ENCODE measurements at places on chromosomes 7 and 10.
A peak's percentile ranks its signal among the peaks of the same experiment; 100 is the strongest.

- DNase-seq, result peak; percentile 29
Observed at GRCh38 chr7:127620406-127621233, 2.7 kb upstream of the PAX4 start.

- DNase-seq, result no peak
Observed at GRCh38 chr7:137390076-137390475, 46.5 kb upstream of the PTN start.

GRCh38 chr10:132056663-132057062, 9.1 kb upstream of the JAKMIP3 start:
- DNase-seq, result no peak

DNA sequence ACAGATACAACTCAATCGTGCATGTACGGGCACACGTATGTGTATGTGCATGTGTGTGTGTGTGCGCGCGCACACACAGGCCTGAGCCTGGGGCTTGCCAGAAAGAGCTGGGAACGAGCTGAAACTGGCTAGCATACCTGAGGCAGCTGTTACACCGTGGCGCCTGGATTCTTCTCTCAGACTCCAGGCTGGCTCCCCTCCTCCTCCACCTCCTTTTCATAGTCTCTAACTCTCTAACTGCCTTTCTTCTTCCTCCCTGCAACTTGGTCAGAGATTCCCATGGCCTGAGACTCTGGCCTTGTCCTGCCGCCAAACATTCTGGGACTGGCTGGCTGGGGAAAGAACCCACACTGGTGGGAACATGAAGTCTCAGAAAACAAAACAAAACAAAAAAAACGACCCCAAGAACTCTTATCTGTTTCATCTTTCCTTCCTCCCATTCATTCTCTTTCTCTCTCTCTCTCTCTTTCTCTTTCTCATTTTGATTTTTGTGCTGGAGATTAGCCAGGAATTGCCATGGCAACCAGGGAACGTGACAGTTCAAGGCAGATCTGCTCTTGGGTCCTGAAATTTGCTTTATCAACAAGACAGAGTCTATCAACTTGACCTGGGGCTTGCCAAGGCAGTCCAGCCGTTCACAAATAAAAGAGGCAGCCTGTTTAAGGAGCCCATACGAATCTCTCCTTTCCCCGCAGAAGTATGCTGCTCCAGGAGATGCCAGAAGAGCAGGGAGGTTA, 76.8 kb upstream of the SEM1 start:
- no peak for DNase-seq

DNA sequence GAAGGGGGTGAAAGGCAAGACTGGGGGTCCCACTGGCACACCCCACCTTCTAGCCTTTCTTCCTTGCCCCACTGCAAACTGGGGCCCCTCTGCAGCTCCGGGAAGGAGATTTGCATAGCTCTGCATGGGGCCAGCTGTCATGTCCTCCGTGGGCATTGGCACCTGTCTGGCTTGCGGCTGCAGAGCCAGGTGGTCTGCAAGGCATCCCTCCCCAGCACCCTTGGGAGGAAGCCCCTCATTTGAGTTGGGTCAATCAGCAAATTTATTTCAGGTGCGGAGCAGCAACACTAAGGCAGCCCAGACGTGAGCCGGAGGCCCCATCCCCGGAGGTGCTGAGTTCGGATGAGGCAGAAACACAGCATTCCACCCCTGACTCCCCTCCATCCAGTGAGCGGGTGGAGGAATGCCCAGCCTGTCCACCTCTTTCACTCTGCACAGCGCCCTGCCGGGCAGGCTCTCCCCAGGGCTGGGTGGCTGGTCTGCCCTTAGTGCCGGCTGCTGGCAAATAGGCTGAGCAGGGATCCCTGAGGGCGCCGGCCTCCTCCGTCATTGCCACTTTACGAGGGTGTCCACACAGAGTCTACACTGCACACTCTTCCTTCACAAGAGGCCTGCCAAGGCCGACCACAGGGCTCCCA, 143.2 kb downstream of the TCERG1L start:
- DNase-seq, result no peak

DNA sequence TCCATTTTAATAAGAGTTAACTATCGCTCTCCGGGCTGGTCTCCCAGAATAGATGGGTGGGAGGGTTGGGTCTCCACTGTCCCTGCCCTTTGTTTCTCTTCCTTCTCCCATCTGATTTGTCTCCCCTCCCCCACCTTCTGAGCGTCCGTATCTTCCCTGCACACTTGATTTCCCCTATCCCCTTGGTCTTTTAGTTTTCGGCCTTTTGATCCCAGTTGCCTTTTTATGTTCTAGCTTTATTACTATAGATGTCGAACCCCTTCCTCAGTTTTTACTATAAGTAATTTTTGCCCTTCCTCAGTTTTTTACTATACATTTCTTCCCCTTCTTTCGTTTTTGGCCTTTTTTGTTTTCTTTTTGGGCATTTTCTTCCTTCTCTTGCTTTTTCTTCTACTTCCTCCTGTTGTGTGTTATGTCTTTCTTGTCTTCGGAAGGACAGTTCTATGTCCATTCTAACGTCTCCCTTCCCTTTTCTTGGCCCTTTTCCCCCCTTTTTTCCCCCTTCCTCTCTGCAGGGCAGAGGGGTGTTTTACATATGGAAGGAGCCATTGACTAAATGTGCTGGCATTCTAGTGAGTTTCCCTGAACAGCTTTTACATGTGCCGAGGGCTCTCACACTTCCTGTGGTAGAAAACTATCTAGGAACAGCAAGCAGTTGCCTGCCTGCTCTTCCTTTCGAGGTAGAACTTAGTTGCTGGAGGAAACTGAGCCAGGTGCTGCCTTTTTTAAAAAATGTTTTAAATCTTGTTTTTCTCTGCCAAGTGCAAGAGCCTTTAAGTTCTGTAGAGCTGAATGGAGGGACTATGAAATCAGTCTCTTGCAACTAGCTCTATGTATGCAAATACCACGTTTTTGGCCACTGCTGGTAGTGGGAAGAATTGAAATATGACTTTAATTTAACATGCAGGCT, 2.8 kb downstream of the TET1 start:
- no peak for DNase-seq

DNA sequence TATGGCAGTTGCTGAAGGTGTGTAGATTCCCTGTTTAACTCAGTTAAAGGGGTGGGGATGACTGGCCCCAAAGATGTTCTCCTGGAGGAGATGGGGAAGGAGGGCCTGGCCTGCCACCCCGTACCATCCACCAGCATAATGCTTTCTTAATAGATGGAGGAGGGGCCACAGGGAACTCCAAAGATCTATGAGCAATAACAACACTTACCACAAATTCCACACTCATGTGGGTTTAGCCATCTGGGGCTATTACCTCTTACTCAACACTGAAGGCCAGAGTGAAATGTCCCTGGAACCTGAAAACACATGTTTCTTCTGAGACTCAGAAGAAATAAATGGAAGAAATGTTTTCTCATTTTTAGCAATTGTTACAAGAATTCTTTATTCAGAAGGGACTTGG, 259.0 kb downstream of the CXCL12 start:
- no peak for DNase-seq

- DNase-seq, result no peak
Observed at GRCh38 chr7:147153571-147153970, 1037.0 kb downstream of the CNTNAP2 start.

GRCh38 chr10:3578682-3579081, 206.3 kb downstream of the KLF6 start:
- DNase-seq, result no peak

DNA sequence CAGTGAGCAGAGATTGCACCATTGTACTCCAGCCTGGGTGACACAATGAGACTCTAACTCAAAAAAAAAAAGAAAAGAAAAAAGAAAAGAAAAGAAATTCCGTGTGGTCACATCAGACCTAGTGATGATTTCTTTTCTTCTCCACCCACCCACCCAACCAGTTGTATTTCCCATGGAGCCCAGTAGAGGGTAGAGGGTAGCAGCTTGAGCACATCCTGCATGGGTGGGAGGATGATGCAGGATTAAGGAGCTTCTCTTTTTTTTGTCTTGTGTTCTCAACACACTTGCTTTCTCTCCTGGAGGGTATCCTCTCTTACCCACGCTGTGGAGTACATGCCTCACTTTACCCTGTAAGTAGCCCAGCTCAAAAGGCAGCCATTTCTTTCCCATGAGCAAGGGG, 118.6 kb upstream of the CARD11 start:
- peak; percentile 14 for DNase-seq

DNA sequence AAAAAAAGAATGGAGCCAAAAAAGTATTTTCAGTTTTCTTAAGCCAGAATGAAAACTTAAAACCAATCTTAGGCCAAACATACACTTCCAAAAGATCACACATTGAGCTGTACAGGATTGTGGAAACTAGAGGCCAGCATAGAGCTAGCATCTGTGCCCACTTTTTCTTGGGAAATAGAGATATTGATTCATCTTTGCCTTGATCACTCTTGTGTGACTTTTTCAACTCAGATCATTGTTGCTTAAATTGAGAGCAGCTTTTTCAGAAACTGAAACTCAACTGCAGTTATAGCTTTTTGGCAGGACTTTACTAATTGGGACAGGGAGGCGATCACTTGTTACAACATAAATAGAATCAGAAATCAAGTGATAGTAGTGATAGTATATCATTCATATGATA, 132.2 kb downstream of the PRKG1 start:
- DNase-seq, result no peak

DNA sequence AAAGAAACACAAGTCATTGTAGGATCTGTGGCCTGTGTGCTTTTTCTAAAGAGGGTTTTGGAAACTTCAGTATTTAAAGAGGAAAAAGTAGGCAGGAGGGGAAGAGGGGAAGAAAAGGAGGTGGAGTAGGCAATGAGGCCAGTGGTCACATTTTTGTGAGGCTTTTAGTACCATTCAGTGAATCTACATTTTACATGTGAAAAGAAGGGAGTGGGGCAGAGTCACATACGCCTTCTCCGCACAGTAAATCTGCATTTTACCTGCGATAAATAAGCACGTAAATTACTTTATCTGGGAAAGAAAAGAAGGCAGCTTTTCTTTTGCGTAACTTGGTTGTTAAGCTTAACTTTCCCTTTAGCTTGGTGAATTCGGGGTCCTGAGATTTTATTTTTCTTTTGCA, 13.2 kb downstream of the CHST12 start:
- DNase-seq, result no peak

- no peak for DNase-seq
Observed at GRCh38 chr7:67805921-67806471, 809.4 kb downstream of the TYW1 start.

DNA sequence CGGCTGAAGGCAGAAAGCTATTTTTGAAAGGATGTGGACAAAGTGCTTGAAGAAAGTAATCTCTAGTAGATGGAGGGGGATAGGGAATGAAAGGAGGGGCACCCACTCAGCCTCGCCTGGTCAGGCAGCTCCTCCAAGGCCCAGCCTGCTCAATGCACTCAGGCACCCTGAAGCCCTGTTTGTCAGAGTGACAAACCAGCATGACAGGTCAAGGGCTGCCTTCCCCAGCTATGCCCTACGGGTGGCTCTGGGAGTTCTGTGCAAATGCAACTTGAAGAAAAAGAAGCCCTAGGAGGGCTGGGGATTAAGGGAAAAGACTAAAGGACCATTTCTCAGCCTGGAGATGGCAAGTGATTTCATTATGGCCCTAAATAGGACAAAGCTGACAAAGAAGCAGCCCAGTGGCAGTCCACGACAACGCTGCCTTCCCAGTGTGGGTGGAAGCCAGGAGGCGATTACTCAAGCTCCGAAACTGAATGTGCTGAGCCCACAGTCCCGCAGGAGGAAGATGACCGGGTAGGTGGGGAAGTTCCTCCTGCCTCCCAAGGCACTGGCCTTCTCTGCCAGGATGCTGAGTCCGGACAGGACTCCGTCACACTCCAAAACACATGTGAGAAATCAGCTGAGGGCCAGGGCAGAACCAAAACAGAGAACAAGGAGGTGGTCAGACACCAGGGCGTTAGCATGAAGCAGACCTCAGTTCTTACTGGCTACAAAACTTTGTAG, 16.3 kb downstream of the LIPA start:
- no peak for DNase-seq

DNA sequence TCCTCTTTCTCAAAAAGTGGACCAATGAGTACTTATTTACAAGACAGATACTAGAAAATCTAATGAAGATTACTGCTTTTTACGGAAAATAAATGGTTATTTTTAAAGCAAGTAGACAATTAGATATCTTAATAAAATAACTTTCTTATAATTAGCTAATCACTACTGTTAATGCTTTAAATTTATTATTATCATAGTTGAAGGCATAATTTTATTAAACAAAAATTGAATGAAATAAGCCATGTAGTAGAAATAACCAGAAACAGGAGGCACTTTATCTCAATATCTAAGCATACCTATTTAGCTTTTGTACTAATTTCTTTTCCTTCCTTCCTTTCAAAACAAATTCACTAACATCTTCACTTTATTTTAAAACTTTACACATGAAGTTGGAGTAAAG, 134.9 kb downstream of the CHCHD3 start:
- no peak for DNase-seq

DNA sequence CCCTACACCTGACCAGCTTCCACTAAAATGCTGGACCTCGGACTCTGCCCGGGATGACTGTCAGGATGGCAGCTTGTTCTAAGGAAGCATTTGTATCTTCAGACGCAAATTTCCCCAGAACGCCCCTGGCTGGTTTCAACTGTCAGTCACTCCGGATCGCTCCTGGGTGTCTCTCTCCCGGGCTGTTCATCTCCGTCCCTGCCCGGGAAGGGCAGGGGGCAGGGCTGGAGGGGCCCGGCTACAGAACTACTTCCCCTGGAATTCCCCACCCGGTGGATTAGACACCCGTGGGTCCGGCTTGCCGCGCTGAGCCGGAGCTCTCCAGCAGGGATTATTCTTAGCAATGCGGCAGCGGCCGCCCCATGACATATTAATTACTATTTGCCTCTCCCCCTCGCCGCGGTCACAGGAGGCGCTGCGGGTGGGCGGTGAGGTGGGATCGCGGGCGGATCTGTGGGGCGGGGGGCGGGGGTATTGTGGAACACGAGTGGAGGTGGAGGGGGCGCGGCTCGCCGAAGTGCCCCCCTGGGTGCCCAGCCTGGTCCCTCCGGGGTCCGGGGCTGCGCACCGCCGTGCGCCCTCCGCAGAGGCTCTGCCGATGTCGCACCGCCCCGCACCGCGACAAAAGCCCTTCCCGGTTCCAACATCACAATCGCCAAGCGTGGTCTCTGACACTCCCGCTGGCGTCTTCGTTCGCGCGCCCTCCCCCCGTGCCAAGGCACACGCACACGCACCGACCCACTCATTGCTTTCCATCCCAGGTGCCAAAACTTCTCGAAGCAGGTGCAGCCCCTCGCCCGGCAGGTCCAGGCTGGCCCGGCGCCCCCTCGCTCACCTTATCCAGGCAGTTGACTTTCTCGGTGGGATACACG, 276.1 kb upstream of the NEBL start:
- DNase-seq, result no peak

DNA sequence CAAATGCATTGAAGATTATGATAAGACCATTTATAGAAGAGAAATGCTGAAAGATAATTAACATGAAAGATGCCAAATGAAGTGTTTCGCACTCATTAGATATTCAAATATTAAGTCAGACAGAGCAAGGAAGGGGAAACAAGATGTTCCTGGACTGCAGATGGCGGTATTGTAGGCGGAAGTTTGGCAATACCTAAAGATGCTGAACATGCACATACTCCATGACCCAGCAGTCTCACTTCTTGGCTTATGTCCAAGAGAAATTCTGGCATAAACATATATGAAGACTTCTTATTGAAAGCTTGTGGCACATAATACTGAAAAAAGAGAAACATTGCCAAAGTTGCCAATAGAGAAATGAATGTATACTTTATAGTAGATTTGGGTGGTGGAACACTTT, 325.4 kb upstream of the SEMA3C start:
- no peak for DNase-seq
